Renal pelvis (tissue), 12 donors: ENCODE measurements at places on chromosomes 1 and 21.

- no peak for DNase-seq
These were observed 21.2 kb downstream of the NFASC start for GRCh38 chr1:204891860-204892259.

GRCh38 chr1:199218065-199218464, 579.2 kb downstream of the PTPRC start:
- no peak for DNase-seq

GRCh38 chr1:113197719-113198330, 124.8 kb downstream of the LRIG2 start:
- no peak for DNase-seq

DNA sequence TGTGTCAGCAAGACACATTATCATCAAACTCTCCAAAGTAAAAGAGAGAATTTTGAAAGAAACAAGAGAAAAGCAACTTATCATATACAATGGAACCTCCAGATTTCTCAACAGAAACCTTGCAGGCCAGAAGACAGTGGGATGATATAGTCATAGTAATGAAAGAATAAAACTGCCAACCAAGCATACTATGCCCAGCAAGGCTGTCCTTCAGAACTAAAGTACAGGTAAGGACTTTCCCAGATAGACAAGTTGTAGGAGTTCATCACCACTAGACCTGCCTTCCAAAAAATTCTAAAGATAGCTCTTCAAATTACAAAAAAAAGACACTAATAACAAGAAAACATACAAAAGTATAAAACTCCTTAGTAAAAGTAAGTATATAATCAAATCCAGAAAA, 33.2 kb upstream of the FOXD3 start:
- DNase-seq, result no peak

- DNase-seq, result no peak
These were observed 151.8 kb upstream of the GREM2 start for GRCh38 chr1:240763771-240764170.

DNA sequence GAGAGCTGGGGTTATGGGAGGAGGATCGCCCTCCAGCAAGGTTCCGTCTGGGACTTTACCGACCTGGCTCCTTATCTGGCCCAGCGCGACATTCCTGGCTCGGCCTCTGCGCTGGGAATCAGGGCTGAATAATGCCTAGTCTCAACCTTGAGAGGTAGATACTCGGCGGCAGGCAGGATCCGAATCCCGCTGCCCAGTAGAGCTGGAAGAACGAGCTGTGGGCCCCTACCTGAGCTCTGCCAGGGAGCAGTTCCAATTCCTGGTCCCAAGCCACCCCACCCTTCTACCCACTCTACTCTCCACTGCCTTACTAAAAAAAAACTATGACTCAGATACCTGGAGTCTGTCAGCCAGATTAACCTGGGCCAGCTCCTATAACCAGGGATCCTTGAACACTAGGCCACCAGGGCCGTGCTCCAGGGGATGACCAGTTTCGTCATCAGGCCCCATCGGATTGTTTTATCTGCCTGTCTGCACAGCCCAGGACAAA, 53.6 kb downstream of the RHBG start:
- DNase-seq, result no peak

DNA sequence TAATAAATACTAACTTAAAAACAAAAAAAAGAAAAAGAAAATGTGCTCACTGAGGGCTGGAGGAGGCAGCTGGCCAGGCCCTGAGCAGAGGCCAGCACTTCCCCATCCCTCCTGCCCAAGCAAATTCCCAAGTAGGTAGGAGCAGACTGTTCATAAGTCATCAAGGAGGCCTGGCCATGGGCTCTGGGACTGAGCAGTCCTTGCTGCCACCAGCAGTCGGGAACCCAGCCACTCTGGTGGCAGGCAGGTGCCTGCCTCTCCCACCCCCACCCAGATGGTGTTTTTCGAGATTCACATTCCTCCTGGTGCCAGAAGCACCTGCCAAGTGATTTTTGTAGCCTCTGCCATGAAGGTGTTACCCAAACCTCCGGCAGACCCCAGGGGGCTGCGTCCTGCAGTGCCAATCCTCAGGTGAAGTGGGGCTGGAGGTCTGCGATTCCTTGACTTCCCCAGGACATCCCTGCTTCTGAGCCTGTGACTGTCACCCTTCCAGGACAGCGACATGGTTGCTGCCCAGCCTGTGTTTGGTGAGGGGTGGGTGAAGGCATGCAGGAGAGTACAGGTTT, 204.2 kb upstream of the TMEM51 start:
- no peak for DNase-seq

GRCh38 chr1:54465351-54465811, 59.2 kb upstream of the SSBP3 start:
- DNase-seq, result peak; percentile 76

GRCh38 chr21:29078869-29079767, 5.7 kb upstream of the CCT8 start:
- no peak for DNase-seq

DNA sequence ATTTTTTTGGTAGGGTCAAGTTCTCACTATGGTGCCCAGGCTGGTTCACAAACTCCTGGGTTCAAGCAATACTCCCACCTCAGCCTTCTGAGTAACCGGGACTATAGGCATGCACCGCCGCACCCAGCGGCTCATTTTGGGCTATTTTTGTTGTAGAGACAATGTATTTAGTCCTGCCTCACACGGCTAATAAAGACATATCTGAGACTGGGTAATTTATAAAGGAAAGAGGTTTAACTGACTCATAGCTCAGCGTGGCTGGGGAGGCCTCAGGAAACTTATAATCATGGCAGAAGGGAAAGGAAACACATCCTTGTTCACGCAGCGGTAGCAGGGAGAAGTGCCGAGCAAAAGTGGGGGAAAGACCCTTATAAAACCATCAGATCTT, 4.2 kb downstream of the CELA2A start:
- no peak for DNase-seq

DNA sequence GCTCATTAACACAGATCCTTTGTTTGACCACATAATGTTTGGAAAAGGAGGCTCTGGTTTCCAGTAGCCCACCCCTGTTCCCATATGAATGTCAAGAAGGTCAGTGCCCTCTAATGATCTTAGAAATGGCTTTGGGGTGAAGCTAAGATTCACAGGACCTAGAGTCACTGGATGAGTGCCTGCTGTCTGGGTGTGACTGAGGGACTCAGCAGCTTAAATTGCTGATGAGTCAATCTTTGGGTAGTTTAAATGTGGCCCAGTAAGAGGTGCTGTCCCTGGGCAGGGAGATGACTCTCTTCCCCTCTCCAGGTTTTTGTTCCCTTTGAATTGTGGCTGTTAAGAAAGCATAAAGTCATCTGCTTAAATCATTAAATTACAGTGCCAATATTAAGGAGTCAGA, 50.6 kb downstream of the L1TD1 start:
- DNase-seq, result no peak

DNA sequence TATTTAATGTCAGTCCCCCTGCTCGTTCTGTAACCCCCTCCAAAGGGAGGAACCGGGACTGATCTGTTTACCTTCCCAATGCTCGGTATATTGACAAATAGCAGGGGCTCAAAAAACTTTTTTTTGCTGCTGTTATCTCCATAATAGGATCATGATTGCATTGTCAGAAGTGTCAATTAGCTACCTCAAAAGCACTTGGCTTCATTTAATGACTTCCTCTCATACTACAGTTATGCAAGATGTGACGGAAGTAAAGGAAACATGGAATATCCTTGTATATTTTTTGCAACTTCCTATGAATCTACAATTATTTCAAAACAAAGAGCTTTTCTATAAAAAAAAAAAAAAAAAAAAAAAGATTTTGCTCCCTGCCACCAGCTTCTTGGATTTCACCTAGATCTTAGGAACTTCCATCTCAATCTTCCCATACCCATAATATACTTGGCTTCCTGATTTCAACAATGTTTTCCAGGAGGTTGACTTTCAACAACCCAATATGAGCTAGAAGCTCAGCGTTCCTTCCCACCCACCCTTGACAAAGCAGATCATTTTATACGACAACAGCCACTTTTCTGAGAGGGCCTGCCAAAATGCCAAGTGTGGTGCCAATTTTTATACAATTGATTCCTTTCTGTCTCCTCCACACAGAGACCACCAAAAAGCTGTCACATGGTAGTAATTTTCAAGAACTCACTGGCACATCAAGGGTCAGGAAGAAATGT, 71.7 kb downstream of the SETD4 start:
- no peak for DNase-seq

DNA sequence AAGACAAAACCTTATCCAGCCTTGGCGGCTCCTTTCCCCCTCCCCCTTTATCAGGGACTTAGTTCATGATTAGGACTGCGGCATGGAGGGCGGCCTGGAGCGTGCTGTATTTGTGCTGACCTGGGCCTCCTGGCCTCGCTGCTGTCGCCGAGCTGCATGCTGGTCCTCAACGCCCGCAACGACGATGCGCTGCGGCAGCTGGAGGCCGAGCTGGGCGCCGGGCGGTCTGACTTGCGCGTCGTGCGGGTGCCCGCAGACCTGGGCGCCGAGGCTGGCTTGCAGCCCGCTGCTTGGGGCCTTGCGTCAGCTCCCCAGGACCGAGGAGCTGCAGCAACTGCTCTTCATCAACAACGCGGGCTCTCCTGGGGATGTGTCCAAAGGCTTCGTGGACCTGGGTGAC, 70.9 kb downstream of the TM2D1 start:
- no peak for DNase-seq

- peak; percentile 37 for DNase-seq
These were observed 13.7 kb downstream of the DHRS3 start for GRCh38 chr1:12604114-12604874.

DNA sequence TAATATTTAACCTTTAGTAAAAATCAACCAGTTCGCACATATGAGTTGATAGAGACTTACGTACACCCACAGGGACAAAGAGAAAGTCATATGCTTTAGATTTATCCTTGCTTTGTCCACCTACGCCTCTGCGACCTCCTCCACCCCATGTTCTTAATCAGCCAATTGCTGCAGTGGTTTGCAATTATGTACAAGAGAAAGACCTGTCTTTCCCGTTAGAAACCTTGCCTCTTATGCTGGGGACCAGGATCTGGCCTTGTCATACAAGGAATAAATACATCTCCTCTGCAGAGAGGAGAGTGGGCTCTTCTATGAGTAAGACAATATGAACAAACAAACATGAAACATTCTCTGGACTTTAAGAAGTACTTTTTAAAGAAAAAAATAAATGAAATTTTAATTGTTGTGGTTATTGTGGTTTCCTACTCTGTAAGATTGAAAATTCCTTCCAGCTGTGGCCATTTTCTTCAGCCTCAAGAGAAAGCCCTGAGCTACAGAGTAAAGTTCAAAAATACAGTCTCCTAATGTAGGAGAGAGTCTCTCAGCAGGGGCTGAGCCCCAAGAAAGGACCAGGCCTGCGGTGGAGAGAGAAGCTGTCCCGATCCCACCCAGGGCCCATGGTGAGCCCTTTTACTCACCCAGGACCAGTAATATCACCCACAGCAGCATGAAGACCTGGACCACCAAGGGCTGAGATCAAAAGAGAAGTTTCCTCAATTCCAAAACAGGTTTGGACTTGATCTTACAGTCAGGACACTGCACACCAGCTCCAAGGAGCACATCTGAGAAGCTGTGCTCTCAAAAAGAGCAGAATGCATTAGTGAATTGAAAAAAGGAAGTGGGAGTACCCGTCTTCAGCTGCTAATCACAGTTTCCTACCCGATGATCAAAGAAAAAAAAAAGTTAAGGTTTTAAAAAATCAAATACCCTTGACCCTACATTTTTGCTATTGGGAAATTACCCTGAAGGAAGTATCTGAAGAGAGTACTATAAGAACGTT, at the start of gene FCRL5:
Gene FCRL5, minus strand, starts transcription at position 822 of the 1,000 bp plus-strand sequence. Its CDS starts 153 bp downstream, at position 669.
- no peak for DNase-seq

- DNase-seq, result no peak
These were observed 2.9 kb upstream of the OLIG1 start for GRCh38 chr21:33067043-33067442.

GRCh38 chr21:39518055-39518846, 66.5 kb downstream of the SH3BGR start:
- peak; percentile 57 for DNase-seq

DNA sequence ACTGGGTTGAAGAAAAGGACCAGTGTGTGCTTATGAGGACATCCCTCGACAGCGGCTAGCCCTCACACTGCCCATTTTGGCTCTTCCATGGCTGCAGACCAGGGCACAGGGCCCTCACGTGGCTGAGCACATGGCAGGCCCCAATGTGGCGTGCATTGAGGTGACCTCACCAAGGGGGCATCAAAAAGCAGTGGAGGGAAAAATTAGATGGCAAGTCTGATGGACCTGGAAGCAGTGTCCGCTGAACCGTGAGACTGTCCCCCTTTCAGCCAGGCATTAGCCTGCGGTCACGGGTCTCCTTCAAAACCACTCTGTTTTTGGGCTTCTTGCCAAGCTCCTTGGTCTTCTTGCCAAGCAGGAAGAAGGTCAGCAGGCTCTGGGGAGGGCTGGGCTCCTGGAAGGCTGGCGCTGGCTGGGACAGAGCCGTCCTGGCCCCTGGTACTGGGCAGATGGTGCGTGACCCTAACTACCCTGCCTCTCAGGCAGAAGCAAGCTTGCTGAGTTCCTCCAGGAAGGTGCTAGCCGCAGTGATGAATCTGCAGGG, 30.8 kb downstream of the TRIM67 start:
- peak; percentile 52 for DNase-seq

- no peak for DNase-seq
These were observed 12.5 kb upstream of the ANKRD45 start for GRCh38 chr1:173682184-173682583.

GRCh38 chr1:214514032-214514818, 37.2 kb downstream of the PTPN14 start:
- no peak for DNase-seq

DNA sequence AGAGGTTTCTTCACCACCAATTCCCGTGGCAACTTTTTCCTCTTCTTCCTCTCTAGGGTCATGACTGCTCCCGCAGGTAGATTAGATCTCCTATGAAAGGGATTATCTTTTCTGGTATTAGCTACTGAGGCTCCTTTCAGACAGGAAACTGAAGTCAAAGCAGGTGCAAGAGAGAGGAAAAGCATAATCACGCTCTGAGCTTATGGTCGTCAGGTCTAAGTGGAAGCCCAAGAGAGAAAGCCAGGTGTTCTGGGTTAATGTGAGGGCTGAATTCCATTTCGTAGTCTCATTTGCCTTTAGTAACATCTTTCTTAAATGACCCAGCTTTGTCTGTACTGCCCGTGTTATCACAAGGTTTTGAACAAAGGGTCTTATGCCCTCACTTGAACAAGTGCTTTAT, 8.3 kb upstream of the MAP3K21 start:
- DNase-seq, result no peak

- DNase-seq, result no peak
These were observed 133.5 kb downstream of the CLIC6 start for GRCh38 chr21:34802180-34802899.

DNA sequence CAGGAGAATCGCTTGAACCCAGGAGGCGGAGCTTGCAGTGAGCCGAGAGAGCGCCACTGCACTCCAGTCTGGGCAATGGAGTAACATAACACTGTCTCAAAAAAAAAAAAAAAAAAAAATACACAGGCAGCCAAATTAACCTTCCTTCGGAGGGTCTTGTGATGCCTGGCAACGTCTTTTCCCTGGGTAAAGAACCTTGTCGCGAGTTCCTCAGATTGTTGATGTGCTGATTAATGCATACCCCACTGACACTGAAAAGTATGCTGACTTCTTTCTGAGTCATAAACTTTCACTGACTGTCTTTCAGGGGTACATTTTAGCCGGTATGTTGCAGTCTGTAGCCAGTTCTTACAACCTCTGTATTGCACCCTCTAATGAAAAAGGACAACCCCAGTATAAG, 95.1 kb upstream of the SOD1 start:
- DNase-seq, result no peak
